ENCODE measurements at places on chromosomes 3 and 15.

- no peak for DNase-seq
Measured at GRCh38 chr15:40128766-40129660, 20.3 kb upstream of the BMF start.

DNA sequence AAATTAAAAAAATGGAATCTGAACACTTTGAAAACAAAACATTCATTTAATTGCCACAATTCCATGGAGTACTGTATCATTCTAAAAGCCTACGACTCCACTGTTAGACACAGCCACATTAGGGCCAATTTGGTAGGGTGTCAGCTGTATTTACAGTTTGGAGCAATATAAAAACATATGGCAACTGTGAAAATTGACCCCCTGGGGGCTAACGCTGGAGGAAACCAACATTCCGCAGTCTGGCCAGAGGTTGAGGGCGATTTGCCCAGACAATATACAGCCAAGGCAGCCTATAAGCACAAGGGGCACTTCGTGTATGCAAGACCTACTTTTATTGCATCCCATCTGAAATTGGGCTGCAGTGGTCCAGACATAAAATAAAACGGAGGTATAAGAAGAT, 476.5 kb upstream of the WNT5A start:
- DNase-seq: no peak

GRCh38 chr3:112755845-112756613, 90.6 kb downstream of the CD200R1L start:
- DNase-seq: no peak

DNA sequence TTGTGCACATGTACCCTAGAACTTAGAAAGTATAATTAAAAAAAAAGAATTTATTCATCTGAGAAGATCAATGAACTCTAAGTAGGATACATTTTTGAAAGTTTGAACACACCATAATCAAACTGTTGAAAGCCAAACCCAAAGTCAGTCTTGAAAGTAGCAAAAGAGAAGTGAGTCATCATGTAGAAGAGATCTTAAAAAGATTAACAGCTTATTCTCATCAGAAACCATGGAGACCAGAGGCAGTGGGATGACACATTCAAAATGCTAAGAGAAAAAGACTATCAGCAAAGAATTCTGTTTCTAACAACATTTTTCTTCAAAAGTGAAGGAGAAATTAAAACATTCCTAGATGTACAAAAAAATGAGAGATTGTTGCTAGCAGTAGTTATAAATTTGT, 60.7 kb downstream of the TIMP4 start:
- DNase-seq: peak; percentile 4

DNA sequence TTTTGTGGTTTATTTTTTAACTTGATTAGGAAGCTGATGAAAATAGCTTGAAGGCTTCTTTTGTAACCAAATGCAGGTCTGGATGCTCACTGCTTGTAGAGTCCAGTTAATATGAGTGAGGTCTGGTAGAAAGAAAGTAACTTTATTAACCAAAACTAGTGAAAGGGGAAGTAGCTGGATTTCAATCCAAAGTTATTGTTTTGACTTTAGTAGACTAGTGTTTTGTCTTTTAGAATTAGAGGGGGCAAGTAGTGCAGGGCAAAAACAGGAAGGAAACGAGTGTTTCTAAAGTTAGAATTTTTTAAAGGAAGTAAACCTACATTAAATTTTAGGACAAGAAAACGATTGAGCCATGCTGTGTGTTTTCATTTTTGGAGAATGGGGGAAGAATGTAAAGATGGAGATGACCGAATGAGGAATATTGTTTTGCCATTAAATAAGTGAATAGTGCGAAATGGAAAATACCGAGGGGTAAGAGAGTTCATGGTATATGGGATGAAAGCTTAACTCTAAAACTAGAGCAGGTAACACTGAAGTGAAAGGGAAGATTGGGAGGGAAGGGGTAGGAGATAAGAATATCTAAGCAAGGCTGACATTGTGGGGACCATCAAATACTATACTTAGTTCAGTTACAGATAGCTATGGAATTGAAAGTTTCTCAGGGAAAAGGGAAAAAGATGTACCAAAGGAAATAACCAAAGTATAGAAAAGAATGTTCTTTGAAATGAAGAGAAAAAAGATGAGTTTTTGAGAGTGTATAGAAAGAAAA, 40.0 kb downstream of the USP3 start:
- DNase-seq: no peak

GRCh38 chr15:64305261-64305660, 50.7 kb downstream of the CSNK1G1 start:
- peak; percentile 13 for DNase-seq

DNA sequence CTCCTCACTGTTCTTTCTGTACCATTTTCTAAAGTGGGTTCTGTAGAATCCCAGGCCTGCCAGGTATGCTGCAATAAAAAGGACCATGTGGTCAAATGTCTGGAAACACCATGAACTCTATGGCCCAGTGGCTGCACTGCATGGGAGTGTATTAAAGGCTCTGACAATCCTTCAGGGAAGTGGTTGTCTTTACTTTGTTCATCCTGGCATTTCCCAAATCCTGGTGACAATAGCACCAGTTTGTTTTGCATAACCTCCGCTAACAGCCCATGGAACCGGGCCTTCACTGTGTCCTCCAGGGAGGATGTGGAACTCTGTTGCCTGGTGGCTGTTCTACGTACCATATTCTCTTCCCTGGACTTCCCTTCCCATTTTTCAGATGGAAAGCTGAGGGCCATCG, 11.2 kb upstream of the DUSP7 start:
- no peak for DNase-seq

DNA sequence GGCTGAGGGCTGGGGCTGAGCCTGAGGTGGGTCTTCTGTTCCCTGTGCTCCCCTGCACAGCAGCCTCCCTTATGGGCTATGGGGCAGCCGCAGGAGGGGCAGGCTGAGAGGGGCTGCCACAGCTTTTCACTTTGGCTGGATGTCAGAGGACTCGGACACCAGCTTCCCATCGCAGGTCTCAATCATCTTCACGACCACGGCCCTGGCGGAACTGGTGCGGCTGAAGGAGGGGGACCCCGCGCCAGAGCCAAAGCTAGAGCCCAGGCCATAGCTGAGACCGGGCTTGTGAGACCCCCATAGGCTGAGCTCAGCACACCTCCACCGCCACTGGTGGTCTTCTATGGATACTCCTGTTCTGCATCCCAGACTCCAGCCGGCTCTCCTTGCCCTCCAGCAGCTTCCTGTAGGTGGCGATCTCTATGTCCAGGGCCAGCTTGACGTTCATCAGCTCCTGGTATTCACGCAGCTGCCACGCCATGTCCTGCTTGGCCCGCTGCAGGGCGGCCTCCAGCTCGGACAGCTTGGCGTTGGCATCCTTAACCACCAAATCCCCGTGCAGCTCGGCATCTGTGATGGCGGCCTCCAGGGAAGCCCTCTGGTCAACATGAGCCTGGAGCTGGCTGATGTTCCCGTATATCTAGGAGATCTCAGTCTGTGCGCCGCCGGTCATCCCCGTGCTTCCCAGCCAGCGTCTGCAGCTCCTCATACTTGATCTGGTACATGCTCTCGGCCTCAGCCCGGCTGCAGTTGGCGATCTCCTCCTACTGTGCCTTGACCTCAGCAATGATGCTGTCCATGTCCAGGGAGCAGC, 181.7 kb upstream of the SYNPR start:
- no peak for DNase-seq

DNA sequence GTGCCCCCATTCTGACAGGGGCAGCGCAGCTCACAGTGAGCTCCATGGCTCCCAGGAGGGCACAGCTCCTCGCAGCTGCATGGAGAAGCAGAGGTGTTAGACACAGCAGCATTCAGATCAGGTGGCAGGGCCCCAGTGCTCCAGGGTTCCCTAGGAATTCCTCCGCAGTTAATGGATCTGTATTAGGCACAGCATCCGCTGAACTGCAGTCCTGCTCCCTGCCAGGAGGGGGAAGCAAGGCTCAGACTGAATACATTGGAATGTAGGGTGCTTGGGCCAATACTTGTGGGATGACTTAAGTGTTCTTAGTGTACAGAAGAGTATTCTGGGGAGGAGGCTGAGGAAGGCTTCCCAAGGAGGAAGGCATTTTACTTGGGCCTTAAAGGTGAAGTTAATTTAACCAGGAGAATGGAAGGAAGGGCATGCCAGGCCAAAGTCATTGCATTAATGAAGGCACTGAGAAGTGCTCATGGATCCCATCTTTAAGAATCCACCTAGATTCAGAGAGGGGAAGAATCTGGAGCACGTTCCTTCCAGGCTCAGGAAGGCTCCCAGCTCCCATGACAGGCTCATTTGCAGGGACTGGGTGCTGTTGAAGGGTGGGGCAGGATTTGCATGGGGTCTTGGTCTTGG, 111.6 kb downstream of the RAB11A start:
- peak; percentile 84 for DNase-seq

DNA sequence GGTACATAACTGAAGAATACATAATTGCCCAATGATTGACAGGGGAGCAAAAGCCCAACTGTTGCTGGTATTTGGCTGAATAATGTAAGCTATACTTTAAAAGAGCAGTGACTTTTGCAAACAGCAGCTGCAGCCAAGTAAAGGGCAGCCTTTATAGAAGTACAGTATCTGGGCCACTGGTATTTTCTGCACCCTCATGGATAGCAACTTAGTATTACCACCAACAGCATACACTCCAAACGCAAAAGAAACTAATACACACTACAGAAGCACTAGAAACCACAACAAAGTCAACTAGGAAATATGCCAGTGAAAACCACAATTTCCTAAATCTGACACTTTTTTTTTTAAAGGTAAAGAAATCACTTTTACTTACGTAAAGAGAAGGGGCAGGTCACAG, 206.1 kb downstream of the TIGIT start:
- DNase-seq: peak; percentile 46

DNA sequence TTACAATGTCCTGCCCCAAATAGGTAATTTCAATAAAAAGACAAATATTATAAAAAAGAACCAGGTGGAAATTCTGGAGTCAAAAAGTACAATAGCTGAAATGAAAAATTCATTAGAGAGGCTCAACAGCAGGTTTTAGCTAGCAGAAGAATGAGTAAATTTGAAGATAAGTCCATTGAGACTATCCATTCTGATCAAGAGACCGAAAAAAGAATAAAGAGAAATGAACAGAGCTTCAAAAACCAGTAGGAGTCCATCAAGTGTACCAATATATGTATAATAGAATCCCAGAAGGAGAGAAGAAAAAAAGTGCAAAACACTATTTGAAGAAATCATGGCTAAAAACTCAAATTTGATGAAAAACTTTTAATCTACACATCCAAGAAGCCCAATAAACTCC, 60.5 kb upstream of the POMGNT2 start:
- no peak for DNase-seq

DNA sequence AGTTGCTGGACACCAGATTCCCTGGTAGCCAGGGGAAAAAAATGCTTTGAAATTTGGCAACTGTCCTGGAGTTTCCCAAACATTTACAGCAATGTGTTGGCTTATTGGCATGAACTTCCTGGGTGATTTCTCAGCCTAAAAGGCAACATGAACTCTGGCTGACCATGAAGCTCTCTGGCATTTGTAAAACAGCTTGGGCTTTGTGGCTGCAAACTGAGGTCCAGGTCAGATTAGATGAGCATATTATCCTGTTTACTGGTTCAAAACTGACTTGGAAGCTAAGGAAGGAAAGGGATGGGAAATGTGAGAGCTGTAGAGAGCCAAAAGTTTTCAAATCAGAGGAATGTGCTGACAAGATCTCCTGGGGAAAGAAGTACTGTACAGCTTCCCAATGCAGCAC, 139.0 kb downstream of the P3H2 start:
- DNase-seq: peak; percentile 95

- DNase-seq: no peak
Measured at GRCh38 chr15:29114221-29115092, 155.2 kb downstream of the NSMCE3 start.

GRCh38 chr3:24503616-24504113, 9.0 kb upstream of the THRB start:
- DNase-seq: no peak

GRCh38 chr3:23136054-23136453, 67.1 kb upstream of the UBE2E2 start:
- DNase-seq: no peak

DNA sequence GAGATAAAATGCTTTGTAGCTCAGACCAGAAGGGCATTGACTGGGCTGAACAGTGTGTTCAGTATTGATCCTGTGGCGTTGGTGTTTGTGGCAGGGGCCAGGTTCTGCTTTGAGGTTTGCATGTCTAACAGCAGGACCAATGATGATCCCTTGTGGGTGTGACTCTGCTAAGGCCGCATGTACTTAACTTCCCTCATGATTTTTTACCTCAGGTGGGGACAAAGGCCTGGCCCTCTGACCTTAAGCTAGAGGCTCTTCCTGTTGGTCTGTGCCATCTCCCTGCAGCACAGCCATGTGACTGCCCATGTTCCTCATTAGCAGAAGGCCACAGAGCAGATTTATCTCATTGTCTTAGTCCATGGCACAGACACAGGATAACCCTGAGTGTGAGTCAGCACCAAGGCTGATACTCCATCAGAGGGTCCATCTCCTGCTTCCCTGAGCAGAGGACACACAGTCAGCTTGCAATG, 34.3 kb upstream of the BSN start:
- peak; percentile 10 for DNase-seq

DNA sequence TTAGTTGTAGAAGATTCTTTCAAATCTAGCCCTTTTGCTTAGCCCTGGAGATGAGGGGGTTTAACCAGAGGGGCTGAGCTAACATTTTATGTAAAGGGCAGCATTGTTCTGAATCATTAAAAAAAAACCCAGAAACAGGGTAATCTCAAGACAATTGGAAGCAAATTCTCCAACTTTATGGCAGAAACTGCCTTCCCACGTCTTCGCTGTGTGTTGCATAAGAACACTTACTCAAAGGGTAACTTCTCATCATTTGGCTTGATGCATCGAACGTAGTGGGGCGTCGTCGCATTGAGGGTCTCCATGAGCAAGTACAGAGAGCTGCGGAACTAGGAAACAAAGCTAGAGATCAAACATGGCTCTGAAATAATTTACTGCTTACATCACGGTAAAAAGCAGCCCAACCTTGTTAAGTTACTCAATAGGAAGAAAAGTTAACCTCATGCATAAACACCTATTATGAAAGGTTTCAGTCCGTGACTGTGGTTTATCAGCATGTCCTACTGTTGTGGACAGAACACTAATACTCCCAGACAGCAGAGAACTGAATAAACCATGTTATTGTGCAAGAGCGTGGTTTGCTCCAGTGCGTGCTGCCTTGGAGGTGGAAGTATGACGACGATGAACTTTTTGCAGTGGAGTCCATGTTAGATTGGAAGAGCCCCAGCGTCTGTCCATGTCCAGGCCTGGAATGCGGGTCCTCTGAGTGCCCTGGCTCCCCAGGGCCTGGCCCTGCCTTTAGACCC, 48.7 kb downstream of the MYO5C start:
- peak; percentile 100 for DNase-seq

- no peak for DNase-seq
Measured at GRCh38 chr3:194250098-194251002, 100.8 kb downstream of the CPN2 start.

GRCh38 chr3:169750665-169751064, 14.2 kb downstream of the TERC start:
- DNase-seq: no peak

GRCh38 chr3:5143464-5143863, 21.4 kb downstream of the ARL8B start:
- DNase-seq: no peak

DNA sequence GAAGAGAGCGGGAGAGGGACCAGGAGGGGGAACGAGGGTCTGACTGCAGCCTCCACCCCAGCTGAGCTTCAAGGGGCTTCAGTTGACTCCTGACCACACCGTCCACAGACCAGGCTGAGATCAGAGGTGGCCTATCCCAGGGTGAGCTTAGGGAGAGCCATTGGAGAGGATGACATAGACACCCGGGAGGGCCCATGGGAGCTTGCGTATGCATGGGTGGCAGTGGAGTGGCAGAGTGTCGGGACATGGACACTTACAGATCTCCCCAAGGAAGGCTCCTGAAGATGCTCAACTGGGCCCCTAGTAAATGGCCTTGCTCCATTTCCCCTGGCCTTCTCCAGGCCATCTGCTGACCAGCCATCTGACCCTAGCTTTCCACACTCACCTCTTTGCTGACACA, 12.6 kb upstream of the ALAS1 start:
- no peak for DNase-seq
